Renal cortex interstitium (tissue), 15 donors: ENCODE measurements at places on chromosomes 1 and 21. TPM values are rescaled to one million over a fixed set of nuclear protein-coding genes. Genes with fewer than 3 reads are reported as not detected.

Gene SPTA1
- 1.1 TPM for polyA plus RNA-seq

Gene BATF3
- 1.7 TPM for polyA plus RNA-seq

Gene PDZK1IP1
- 34.8 TPM for polyA plus RNA-seq

Gene EFCAB14
- 88.3 TPM for polyA plus RNA-seq

Gene C1QB
- polyA plus RNA-seq = 6.0 TPM

Gene PRELP
- 2.6 TPM for polyA plus RNA-seq

Gene EIF4G3
- 67.4 TPM for polyA plus RNA-seq

Gene PLCH2
- 1.4 TPM for polyA plus RNA-seq

Gene LCE1A
- not detected for polyA plus RNA-seq

Gene CD52
- polyA plus RNA-seq = 5.0 TPM

- DNase-seq = no peak
Observed at GRCh38 chr1:48552420-48552819, 80.4 kb upstream of the SPATA6 start.

DNA sequence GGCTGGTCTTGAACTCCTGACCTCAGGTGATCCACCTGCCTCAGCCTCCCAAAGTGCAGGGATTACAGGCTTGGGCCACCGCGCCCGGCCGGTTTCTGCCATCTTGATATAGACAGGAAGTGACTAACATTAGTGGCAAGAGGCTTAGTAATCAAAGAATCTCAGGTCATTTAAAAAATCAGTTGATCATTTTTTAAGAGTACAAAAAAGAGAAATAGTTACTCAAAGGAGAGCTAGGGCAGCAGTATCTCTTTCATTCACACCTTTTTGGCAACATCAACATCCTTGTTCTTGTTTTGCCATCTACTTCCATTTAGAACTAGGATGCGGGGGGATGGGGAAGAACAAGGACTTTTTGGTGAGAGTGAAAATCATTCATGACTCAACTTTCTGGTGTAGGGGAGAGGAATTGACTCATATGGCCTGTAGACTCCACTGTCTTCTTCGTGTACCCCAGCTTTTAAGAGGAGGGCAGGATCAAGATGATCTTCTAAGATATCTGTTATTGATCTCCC is 8.8 kb downstream of the FCRLB start:
- no peak for DNase-seq

DNA sequence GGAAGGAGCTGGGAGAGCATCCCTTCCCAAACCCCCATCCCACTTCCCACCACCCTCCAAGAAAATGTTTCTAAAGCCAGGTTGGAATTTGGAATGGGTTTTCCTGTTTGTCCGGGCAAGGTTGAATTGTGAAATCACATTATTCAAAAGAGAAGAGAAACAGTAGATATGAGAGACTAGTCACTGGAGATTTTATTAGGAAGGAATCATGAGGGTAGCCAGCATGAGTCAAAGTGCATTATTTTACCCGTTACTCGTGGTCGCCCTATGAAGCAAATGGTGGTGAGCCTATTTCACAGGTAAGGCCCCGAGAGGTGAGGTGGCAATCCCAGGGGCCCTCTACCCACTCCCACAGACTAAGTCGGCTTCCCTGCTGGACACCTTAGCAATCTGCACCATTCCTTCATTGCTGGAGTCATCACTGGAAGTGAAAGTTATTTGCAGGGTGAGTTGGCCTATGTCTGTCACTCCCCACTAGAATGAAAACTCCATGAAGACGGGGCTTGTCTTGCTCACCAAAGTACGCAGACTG is 52.8 kb downstream of the TOMM20 start:
- DNase-seq = no peak

DNA sequence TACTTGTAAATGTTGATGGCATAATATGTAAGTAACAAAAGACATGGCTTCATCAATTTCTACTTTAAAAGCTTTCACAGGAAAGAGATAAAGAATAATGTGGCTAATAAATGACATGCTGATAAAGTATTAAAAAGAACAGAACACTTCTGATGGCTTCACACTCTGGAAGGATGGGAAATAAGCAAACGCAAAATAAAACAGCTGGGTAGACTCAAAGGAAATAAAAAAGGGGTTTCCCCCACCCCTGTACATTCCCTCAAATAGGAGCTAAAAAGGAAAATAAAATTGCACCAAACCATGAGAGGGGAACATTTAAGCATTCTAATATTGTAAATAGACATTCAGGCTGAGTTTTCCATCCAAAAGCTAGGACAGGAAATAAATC is 27.0 kb upstream of the DYRK1A start:
- DNase-seq = no peak

- DNase-seq = no peak
Observed at GRCh38 chr1:8374812-8375211, 56.9 kb downstream of the SLC45A1 start.

- no peak for DNase-seq
Observed at GRCh38 chr1:230611128-230611877, 31.0 kb upstream of the COG2 start.

DNA sequence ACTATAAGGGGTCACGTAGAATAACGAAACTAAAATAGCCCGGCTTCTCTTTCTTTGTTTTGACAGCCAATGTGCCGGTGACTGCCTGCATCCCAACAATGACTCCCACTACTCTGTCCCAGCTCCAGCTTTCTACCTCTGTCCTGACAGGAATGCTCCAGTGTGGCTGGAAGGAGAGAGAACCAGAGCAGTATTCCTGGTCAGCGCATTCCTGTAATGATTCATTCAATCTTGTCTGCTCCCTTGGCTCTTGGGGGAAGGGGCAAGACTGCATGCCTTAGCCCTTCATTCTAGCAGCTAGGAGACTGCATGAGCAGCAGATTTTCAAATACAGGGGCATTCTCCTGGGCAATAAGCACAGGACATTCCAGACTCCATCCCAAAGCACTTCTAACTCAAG is 132.1 kb upstream of the PRMT6 start:
- DNase-seq = peak; percentile 23

DNA sequence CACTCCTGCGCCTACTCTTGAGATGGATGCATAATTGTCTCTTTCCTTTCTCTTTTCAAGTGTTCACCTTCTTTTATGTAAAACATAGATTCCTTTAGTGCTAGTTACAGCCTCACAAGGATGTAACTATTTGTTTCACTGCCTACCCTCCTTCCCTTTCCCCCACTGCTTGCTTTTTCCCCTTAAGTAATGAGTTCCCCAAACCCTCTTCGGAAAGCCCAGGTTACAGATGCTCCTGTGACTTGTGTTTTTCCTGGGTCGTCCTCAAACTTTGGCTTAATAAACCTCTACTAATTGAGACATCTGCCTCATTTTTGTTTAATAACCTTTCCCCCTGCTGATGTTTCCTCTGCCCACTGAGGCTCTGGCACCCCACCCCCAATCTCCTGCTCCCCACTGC is 39.2 kb downstream of the C21orf91 start:
- no peak for DNase-seq

- no peak for DNase-seq
Observed at GRCh38 chr1:121516234-121516967, 331.6 kb downstream of the SRGAP2C start.

DNA sequence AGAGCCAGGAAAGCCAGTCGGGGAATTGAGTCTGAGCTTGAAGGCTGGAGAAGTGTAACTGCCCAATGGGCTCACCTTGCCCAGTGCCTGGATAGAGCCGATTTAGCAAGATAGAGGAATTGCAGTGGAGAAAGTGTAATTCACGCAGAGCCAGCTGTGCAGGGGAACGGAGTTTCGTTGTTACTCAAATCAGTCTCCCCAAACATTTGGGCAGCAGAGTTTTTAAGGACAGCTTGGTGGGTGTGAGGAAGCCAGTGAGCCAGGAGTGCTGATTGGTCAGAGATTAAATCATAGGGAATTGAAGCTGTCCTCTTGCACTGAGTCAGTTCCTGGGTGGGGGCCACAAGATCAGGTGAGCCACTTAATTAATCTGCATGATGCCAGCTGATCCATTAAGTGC is 28.4 kb upstream of the NLRP3 start:
- no peak for DNase-seq

GRCh38 chr21:42652527-42653230 is 742 bp upstream of the PDE9A start:
- DNase-seq = no peak

GRCh38 chr1:115067161-115067859 is 22.0 kb downstream of the TSPAN2 start:
- DNase-seq = no peak

GRCh38 chr1:109818271-109818987 is 54.7 kb upstream of the EPS8L3 start:
- DNase-seq = no peak

DNA sequence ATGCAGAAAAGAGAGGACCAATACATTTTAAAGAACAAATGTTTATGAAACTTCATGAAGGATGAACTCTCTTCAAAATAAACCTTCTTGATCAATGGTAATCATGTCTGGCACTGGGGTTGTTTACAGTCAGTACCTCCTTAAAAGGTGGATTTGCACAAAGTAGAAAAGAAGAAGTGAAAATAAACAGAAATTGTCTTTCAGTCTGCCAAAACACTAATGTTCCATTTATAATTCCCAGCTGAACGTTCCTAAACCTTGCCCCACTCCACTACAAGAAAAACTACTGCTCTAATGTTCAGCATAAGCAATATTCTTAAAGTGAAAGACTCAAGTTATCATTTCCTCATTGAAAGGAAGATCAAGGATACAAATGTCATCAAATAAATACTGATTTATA is 86.2 kb downstream of the EIF4G3 start:
- no peak for DNase-seq

DNA sequence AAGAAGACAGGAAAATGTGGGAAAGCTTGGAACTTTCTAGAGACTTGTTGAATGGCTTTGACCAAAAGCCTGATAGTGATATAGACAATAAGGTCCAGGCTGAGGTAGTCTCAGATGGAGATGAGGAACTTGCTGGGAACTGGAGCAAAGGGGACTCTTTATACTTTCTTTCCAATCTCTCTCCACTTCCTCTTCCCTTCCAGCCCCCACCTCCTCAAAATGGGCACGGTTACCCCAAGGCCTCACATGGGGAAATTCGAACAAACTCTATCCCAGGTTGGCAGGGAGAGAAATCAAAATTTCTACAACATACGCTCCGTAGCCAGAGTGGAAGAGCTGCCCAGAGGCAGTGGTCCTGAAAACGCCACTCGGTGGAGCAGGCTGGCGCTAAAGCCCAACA is 15.2 kb downstream of the PPT1 start:
- no peak for DNase-seq

DNA sequence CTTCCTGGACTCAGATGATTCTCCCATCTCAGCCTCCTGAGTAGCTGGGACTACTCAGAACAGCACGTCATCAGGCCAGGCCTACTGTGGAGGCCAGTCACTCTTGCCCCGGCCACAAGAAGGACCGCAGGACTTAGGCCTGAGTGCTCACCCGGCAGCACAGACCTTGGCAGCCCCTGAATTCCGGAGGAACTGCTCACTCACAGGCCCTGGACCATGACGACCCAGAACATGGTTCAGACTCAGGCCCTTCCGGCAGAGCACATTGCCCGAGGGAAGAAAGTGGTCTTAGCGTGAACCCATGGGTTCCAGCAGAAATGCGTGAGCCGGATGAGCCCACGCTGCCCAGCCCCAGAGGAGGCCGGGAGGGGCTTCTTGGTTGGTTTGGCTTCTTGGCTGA is 177.3 kb upstream of the TMEM51 start:
- no peak for DNase-seq

- DNase-seq = no peak
Observed at GRCh38 chr1:204142032-204142974, 9.5 kb downstream of the ETNK2 start.

GRCh38 chr1:202623075-202623474 is 87.2 kb downstream of the SYT2 start:
- DNase-seq = no peak
